ENCODE measurements at places on chromosomes 5 and 9.

- no peak for DNase-seq
Measured at GRCh38 chr9:84230355-84231145, 110.0 kb downstream of the SLC28A3 start.

GRCh38 chr5:121221483-121221882 is 630.2 kb upstream of the FTMT start:
- DNase-seq, result no peak

- DNase-seq, result no peak
Measured at GRCh38 chr5:69268899-69269298, 34.2 kb downstream of the CDK7 start.

- peak; percentile 86 for DNase-seq
Measured at GRCh38 chr9:113274474-113275156, 757 bp downstream of the CDC26 start.

GRCh38 chr5:135026645-135027265 is 7.3 kb downstream of the PITX1 start:
- no peak for DNase-seq

- DNase-seq, result no peak
Measured at GRCh38 chr5:107485184-107485583, 185.6 kb downstream of the EFNA5 start.

GRCh38 chr5:74026310-74026709 is 400.3 kb downstream of the ARHGEF28 start:
- DNase-seq, result no peak

DNA sequence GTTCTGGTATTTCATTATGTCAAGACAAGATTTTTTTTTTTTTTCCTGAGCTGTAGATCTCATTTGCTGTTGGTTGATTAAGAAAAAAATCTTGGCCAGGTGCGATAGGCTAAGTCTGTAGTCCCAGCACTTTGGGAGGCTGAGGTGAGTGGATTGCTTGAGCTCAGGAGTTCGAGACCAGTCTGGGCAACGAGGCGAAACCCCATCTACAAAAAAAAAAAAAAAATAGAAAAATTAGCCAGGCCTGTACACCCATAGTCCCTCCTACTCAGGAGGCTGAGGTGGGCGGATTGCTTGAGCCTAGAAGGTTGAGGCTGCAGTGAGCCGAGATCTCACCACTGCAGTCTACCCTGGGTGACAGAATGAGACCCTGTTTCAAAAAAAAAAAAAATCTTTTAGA is 12.2 kb downstream of the CDC42SE2 start:
- DNase-seq, result no peak

DNA sequence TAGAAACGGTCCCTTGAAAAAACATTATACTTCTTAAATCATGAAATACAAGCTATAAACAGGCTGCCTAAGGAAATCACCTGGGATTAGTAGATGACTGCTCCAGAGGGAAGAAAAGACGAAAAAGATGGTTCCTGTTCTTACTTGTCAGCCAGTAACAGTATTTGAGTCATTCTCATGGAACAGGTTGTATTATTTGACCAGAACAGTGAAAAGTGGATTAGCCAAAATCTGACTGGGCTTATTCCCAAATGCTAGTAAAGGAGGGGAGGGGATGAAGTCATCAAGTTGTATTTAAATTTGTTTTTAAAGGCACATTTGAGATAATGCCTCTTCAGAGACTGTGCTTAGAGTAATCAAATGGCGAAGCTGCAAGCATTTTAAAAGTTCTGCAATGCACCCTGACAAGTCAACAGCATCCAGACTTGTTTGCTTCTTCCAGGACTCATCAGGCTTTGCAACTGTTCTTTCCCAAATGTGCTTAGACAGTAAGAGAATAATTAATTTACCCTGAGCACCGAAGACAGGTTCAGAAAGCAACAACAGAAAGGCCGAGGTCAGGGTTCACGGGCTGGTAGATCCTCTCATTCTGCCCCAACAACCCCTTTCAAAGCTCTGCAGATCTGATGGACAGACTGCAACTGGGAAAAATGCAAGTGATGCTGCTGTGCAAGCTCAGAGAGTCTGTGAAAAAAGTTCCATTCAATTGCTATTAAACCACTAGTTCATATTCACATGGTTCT is 800.6 kb downstream of the KCTD16 start:
- DNase-seq, result no peak

GRCh38 chr9:110156902-110157301 is 51.1 kb downstream of the C9orf152 start:
- DNase-seq, result peak; percentile 82

- no peak for DNase-seq
Measured at GRCh38 chr5:158756871-158757270, 342.8 kb downstream of the EBF1 start.

DNA sequence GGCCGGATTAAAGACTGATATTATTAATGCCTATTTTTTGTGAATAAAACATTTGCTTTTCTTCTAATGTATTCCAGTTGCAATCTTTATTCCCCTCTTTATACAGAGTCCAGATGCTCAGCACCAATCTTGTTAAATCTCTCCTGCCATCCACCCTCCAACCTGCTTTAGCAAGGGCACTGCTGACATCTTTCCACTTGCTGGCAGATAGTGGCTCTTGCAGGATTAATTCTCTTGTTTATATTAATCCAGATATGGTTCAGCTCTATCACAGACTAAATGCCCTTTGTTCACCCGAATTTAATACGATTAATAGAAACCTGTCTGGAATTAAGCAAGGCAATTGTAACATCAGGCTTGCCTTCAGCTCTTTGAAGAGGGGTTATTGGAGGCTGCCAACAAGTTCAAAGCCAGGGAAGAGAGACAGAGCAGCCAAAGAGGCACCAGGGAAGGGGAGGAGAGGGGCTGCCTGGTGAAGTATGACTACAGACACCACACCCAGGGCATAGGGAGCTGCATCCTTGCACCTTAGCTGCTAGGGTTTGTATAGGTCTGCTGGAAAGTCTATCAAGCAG is 236.2 kb downstream of the SAXO1 start:
- no peak for DNase-seq

- DNase-seq, result no peak
Measured at GRCh38 chr5:79547429-79547822, 33.5 kb upstream of the HOMER1 start.

- DNase-seq, result no peak
Measured at GRCh38 chr9:14321517-14322130, 7.7 kb upstream of the NFIB start.

GRCh38 chr5:170254056-170254455 is 21.3 kb downstream of the C5orf58 start:
- DNase-seq, result no peak

DNA sequence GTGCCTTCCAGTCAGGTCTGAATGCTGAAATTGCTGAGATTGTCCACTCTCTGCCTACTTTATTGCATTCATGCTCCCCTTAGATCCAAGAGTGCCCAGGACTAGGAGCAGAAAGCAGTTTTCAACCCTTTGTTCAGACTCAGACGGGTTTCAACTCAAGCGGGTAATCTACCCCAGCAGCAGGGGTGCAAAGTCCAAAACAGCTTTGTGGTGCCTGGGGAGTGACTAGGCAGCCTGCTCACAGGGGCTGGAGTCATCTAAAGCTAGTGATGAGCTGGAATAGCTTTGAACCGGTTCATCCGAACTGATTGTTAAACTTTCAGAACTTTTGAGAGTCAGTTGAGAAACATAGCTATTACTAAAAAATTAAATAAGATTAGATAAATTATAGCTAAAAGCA is 71.0 kb upstream of the IQGAP2 start:
- no peak for DNase-seq

Data from OCI-M1 (cell line).